ENCODE measurements at places on chromosomes 7 and 10.

- DNase-seq = no peak
Measured at GRCh38 chr7:23742051-23742450, 32.0 kb downstream of the STK31 start.

- no peak for DNase-seq
Measured at GRCh38 chr7:100602889-100603725, 944 bp downstream of the PCOLCE start.

DNA sequence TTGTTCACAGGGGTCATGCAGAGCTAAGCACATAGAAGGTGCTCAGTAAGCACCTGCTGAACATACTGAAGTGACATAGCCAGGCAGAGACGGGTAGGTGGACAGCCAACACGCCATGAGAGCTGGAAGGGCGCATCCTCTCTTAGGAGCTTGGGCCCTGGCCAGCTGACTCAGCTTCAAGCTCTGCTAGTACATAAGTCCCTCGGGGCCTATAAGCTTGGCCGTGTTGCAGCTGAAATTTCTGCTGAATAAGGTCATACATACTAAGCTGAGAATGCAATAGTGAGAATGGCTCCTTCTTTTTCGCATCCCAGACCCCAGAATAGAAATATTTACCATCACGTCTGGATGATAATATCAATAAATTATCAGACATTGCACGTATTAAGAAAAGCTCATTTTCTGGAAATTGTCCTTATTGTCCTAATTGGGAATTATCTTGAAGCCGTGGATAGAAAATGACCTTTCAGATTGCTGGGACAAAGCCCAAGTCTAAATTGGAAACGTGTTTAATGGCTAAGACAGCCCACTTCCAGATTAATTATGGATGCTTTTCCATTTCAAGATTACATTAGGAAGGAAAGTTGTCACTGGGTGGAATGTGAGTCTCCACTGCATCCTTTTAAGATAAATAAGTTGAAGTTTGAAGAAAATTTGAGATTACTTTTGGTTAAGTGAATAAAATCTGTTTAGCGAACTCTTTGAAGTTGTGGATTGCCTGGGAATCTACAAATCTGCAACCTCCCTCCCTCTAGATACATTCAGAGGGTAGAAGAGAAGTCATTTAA is 287.1 kb upstream of the C7orf33 start:
- DNase-seq = peak; percentile 84

- no peak for DNase-seq
Measured at GRCh38 chr10:93402192-93402591, 79.9 kb downstream of the MYOF start.

GRCh38 chr10:58440484-58440883 is 55.3 kb downstream of the TFAM start:
- peak; percentile 34 for DNase-seq

- peak; percentile 44 for DNase-seq
Measured at GRCh38 chr7:19939746-19940145, 166.3 kb upstream of the TMEM196 start.

- no peak for DNase-seq
Measured at GRCh38 chr7:47602272-47603004, 20.5 kb upstream of the TNS3 start.

- peak; percentile 37 for DNase-seq
Measured at GRCh38 chr7:8295638-8296361, 33.8 kb upstream of the ICA1 start.

DNA sequence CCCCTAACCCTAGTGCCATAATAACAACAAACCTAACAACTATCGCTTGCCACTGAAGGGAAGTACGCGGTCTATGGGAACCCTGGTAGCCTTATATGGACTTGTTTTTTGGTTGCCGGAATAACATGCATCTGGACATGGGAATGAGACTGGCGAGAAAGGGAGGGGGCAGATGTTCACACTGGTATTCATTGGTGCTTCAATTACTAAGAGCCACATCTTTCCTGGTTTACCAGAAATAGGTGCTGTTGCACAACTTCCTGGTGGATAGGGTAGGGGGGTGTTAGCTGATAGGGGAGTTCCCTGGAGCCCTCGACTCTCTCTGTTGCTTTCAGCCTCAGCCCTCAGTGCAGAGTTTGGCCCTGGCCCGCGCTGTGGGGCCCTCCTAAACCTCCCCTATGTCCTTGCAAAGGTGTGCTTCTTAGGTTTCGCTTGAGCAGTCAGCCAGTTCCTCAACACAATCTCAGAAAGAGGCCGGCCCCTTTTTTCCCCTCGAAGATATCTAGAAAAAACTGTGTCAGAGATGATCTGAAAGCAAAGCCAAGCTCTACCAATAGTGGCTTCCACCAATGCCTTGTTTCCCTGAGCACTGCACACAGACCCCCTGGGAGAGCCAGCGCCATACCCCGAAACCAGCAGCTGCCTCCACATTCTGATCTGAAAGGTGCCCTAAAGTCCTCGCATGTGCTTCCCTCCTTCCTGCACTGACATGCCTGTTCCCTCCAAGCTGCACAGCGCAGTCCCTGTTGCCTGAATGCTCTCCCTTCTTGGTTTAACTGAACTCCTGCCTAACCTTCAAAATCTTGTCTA is 13.5 kb downstream of the TBXAS1 start:
- no peak for DNase-seq

- no peak for DNase-seq
Measured at GRCh38 chr7:105452085-105452484, 63.4 kb upstream of the SRPK2 start.

DNA sequence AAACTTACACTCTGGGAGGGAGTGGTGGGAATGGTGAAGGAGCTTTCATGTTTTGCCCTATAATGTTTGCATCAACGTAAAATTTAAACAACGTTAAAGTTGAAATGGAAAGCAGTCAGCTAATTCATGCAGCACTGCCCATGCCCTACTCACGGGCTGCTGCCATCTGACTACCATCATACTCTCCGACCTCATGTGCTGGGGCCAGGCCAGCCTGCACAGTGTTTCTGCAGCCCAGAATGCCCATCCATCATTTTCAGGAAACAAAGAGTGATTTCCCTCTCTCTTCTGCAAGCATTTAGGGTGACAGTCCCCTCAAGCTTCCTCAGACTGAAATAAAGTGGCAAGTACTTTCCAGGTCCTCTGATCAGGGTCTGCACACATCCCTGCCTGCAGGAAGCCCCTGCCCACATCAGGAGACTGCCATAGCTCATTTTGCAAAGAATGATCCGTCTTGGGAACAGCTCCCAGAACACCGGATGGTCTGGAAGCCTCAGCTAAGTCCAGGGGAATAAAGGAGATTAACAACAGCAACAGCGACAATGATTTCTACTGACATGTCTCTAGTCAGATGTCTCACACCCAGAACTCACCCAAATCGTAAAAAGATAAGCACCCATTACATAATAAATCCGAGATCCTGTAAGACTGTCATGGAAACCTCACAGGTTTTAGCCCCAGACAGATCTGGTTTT is 40.3 kb downstream of the ARHGAP22 start:
- DNase-seq = no peak

GRCh38 chr7:15751191-15751701 is 64.8 kb upstream of the MEOX2 start:
- no peak for DNase-seq

DNA sequence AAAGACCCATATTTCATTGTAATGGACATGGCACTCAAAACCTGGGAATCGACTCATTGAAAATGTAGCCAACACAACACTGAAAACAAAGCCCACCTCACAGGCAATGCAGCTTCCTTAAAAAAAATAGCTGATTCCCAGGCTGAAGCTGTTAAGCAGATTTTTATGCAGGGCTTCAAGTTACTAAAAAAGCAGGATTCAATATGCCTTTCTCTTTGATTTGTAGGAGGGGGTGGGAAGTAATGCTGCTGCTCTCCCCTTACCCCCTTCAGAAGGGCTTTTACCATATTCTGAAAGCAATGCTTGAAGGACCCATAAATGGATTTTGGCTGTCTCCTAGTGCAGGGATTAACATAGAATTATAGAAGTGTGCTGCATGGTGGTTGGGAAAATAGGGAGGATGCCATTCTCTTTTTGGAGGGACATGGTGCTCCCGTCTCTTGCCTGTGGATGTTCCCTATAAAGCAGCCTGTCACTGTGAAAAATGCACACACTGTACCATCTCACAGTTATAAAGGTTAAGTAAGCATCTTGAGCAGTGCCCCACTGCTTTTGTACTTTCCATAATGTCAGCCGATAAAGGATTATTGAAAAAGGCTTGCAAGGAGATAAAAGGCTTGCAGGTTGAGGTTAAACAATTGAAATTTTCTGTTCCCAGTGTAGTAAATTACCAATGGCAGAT is 262.8 kb downstream of the AUTS2 start:
- no peak for DNase-seq

DNA sequence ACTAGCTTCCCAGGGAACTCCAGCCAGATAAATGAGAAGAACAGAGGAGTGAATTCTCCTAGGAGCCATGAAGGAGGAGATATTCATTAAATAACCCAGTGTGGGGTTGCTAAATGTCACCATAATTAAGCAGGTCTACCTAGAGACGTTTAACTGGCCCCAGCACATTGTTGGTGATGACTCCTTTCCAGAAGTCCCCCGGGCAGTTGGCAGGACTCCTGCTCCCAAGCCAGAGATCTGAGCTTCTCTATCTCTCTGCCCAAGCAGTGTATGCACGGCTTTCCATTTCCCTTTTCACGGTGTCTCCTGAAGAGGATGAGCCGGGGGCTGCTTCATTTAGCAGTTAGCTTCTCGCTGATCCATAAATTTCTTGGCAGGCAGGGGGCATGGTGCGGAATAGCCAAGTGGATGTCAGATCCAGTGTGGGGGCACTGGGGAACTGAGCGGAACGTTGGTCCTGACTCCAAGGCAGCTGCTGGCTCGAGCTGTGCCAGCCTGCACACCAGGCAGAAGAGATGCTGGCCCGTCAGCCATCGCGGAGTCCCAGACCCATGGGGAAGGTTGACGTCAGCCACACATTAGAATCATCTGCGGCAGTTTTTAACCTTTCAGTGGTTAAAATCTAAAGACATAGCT is 142.0 kb upstream of the NPY start:
- DNase-seq = no peak

DNA sequence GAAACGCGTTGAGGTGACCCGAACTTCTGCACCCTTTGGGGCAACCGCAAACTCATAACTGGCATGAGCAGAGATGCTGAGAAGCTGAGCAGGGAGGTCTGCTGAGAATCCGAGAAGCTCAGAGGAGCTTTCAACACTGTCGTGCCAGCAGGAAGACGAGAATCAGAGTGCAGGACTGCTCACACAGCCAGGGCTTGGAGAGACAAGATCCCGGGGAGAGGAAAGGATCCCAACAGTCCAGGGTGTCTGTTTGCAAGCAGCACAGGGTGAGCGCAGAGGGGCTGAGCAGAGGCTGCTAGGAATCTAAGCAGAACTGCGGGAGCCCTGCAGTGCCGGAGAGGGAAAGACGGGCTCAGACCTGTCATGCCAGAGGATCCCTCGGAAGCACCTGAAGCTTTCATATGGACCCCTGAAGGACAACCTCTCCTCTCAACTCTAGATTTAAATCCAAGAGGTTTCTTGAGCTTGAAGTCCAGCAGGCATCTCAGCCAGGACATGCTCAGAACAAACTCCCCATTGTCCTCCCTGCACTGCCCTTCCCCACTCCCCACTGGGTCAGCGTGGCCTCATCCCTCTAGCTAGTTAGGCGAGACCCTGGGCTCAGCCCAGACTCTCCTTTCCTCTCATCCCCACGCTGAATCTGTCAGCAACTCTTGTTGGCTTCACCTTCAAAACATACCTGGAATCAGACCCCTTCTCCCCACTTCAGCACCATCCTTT is 40.7 kb downstream of the FOXL3 start:
- DNase-seq = no peak

DNA sequence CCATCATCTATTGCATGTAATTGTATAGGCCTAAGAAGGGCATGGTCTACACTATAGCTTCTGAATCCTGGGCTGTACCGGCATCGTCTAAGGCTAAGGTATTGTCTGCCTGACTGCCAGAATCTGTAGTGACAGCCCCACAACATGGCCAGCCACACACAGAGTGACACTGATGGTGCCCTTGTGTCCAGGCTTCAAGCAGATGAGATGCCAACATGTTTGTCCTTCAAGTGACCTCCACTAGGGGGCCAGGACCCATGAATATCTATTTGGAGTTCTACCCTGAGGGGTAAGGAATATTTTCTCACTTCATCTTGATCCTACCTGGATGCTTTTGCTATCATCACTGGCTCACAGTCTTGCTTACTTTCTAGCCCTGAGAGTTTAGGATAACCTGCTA is 1.5 kb downstream of the CYP3A7 start:
- DNase-seq = no peak

GRCh38 chr7:108528183-108528712 is 2.3 kb upstream of the PNPLA8 start:
- DNase-seq = peak; percentile 80

DNA sequence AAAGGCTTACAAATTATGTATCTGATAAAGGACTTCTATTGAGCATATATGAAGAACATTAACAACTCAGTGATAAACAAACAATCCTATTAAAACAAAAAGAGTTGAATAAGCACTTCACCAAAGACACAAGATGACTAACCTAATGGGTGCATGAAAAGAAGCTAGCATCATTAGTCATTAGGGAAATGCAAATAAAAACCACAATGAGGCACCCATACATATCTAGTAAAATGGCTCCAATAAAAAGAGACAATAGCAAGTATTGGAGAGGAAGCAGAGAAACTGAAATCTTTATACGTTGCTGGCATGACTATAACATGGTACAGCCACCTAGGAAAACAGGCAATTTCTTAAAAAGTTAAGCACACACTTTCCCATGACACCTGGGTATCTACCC is 77.6 kb upstream of the ZMIZ1 start:
- DNase-seq = peak; percentile 77

GRCh38 chr7:4851459-4852422 is 10.1 kb downstream of the PAPOLB start:
- DNase-seq = no peak

DNA sequence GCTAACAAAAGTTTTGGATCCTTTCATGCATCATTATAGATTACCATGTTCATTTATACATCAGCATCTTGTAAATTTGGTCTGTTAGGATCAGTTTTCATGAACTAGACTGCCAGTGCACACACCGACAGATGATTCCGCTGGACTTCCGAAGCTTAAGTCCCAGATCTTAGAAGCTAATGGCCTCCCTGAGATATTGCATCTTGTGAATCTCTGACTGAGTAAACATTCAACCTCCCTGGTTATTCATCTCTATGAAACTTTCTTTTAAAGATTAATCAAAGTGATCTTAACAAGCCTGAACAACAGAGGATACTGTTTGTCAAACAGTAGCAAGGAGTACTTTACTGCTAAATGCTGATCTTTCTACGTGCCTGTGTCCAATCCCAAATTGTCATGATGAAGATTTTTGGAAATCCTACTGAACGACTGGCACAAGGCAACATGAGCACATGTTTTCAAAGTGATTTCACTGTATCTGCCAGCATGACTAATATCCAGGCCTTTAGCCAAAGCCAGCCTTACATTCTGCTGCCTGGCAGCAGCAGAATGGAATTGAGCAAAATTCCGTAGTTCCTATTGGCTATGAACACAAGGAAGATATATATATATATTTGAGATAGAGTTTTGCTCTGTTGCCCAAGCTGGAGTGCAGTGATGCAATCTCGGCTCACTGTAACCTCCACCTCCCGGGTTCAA is 91.3 kb upstream of the ANK3 start:
- peak; percentile 87 for DNase-seq

Data from epithelial cell of prostate (primary cell).